ENCODE measurements at places on chromosomes 2 and 18. TPM values are rescaled to one million over a fixed set of nuclear protein-coding genes. Genes with fewer than 3 reads are reported as not detected.

TXNL1 gene
- total RNA-seq: 33.1 TPM

RAD51AP2 gene
- total RNA-seq: not detected

MLPH gene
- total RNA-seq: 283 TPM

NT5C1B gene
- not detected for total RNA-seq

ANKRD44 gene
- 3.4 TPM for total RNA-seq

THADA gene
- total RNA-seq: 30.5 TPM

SERPINB11 gene
- total RNA-seq: not detected

KLHL29 gene
- total RNA-seq: 3.1 TPM

GCKR gene
- total RNA-seq: 3.4 TPM

- DNase-seq: no peak
These were observed 85.2 kb upstream of the SPATS2L start for GRCh38 chr2:200221055-200221955.

- no peak for DNase-seq
These were observed 8.0 kb downstream of the ALLC start for GRCh38 chr2:3665886-3666612.

GRCh38 chr2:165924946-165925345 lies 28.6 kb downstream of the TTC21B start:
- no peak for DNase-seq

- DNase-seq: no peak
These were observed 56.4 kb upstream of the OTOS start for GRCh38 chr2:240196716-240197461.

- no peak for DNase-seq
These were observed 8.4 kb downstream of the ITSN2 start for GRCh38 chr2:24351981-24352380.

DNA sequence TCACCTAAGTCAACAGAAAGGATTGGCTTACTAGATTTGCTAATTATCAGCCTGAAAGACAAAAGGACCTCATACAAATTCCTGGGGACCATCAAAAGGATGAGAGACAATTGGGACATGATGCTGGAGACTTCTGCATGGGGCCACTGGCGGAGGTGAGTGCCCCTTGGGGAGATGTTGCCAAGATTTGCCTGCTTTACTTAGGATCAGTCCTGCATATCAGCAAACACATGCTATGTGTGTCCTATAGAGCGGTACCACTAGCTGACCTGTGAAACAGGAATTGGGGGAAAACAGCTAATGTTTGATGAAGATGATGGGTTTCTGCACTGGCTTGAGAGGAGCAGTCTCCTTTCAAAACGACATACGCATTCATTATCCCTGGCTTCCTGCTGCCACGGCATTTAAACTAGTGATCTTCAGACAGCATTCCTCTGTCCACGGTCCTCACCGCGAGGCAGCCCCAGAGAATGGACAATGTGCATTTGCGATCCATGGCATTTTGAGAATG lies 104.2 kb downstream of the TGIF1 start:
- DNase-seq: no peak

- DNase-seq: no peak
These were observed 4.4 kb upstream of the KLHL23 start for GRCh38 chr2:169729274-169729605.

GRCh38 chr2:47346107-47346506 lies 56.8 kb upstream of the MSH2 start:
- DNase-seq: no peak

DNA sequence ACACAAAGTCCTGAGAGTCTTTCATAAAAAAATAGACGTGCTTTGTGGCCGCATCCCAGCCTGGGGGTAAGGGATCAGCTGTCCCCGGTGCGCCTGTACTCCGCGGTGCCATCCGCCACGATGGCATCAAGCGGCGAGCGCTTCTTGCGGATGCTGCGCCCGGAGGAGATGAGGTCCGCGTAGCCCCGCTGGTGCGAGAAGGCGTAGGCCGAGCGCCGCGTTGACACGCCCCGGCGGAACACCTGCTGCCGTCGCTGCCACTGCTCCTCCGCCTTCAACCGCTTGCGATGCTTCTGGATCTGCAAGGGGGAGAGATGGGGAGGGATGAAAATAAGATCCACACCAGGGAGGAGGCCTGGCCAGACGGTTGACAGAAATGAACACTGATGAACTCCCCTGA lies 26.8 kb upstream of the NARS1 start:
- no peak for DNase-seq

DNA sequence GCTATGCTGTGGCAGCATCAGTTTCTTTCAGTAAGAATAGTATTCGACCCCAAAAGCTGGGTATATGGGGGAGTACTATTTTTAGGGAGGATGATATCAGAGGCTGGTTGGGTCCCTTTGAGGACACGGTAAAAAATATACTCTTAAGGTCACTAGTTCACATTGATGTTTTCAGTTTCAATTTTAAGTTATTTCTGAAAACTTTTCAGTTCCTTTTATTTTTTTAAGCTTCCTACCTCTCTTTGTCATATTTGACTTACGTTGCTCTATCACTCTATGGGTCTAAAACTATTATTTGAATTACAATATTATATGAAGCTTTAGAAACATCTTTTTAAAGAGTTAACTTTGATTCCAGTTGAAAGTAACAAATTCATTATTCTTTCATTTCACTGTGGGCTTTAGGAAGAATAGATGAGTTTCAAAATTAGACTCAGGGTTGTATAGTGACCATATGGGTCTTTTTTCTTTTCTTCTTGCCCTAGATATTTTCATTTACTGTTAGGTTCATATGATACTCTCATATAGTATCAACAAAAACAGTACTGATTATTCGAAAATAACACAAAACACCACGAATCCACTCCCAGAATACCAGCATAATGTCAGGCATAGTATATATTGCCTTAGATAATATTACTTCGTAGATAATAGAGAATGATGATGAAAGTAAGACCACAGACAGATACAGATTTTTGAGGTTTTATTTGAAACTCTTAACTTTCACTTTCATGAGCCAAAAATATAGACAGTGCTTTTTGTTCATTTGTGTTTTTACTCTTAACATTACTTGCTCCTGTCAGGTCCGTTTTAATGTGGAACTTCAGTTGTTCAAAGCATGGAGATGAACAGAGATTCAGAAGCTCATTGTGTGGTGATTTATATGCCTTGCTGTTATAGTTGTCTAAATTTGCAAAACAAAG lies 9.8 kb downstream of the RMDN2 start:
- DNase-seq: no peak

GRCh38 chr2:129400826-129401225 lies 578.6 kb upstream of the RAB6C start:
- DNase-seq: no peak

GRCh38 chr2:101011152-101011551 lies 9.1 kb downstream of the RPL31 start:
- DNase-seq: no peak

DNA sequence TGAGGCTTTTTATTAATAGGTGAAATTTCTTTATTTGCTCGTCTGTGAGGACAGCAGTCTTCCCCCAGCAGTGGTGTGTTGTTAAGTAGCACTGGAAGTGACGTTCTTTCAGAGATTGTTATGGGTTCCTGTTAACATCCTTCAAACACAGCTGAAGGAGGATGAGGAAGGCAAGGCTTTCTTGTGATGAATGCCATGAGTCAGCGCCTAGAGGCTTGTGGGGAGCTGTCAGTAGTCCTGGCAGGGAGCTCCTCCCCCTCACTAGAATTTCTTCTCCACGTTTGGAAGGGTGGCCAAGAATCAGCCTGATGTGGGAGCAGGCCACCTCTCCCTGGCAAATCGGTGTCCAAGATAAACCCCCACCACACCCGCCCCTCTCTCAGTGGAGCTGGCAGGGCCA lies 113.2 kb downstream of the ARHGEF4 start:
- no peak for DNase-seq

- no peak for DNase-seq
These were observed 123.2 kb downstream of the THADA start for GRCh38 chr2:43472527-43473194.

GRCh38 chr2:224585211-224586088 lies at the start of gene CUL3:
CUL3 (minus strand) TSS chr2:224585363; CDS start chr2:224585009, 354 bp downstream.
- DNase-seq: peak; percentile 100

GRCh38 chr18:22988208-22988607 lies 55.1 kb downstream of the RBBP8 start:
- no peak for DNase-seq

DNA sequence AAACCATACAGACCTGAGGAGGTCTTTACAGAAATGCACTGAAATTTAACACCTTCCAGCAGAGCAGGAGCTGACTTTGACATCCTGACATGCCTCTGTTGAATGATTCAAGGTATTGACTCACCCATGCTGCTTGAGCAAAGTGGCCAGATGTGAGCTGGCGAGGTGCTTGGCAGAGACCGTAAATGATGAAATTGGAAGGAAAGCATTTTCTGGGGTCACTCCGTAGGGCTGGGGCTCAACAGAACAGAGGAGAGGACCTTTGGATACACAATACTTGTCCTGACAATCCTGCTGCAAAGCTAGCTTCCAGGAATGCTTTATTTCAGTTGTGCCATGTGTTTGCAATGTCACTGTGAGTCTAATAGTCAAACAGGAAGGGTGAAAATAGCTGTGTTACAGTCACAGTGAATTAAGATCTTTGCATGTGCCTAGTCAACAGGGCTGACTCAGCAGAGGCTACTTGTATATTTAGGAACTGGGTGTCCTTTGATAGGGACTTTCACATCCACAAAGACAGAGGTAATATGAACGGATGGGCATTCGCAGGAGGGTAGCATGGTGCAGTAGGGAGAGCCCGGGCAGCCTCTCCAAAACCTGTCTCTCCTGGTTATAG lies 31.6 kb upstream of the NCK2 start:
- DNase-seq: no peak

- DNase-seq: no peak
These were observed 4.9 kb upstream of the PDCD1 start for GRCh38 chr2:241863536-241863954.

Data from PC-9 (cell line).